NCI-H2171 treated with DMSO at 0.1 percent for 48 hours (cell line): ENCODE measurements at places on chromosomes 3 and 15.

DNA sequence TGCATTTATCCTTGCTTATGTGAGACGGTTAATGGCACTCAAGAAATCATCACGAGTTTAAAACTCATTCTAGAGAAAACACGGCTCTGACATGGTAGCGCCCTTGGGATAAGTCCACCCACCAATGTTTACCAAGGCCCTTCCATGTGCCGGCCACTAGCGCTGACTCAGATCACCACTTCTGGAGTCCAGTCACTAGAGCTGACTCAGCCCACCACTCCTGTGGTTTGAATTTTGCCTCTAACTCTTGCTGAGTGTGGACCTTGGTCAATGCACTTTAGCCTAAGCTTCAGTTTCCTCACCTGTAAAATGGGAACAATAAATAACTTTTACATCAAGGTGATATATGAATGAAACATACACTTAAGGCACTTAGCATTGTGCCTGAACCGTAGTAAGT is 358.4 kb upstream of the PROK2 start:
- DNase-seq: no peak

DNA sequence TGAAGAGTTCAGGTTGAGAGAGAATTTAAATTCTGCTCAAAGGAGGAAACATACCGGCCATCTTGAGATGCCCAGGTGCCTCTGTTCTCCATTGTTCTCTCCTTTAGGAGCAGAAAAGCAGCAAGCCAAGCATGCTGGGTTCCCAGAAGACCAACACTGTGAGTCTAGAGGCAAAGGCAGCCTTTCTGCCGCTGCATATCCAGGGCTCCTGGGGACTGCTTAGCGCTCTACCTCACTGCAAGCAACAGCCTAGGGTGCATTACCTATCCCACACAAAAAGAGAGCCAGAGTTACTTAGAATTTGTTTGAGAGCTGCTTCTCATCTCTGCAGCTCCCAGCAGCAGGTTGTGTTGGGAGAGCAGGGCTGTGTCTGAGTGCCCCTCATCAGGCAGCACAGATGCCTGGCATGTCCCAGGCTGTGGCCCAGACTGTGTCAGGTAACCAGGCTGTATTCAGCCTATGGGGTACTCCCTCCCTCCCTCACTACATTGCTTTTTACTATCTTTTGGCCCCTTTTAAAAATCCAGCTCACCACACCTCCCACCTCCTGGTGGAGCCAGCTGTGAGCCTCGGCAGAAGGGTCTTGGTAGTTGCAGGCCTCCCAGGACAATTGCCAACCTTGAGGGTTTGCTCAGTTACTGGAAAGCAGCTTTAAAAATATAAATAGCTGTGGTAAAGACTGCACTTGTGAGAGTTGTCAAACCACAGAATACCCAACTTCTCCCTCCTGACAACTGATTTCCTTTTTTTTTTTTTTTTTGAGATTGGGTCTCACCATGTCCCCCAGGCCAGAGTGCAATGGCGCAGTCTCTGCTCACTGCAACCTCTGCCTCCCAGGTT is 30.2 kb downstream of the BCL2L10 start:
- DNase-seq: no peak

- no peak for DNase-seq
Observed at GRCh38 chr3:135487261-135487660, 478.3 kb upstream of the PPP2R3A start.

DNA sequence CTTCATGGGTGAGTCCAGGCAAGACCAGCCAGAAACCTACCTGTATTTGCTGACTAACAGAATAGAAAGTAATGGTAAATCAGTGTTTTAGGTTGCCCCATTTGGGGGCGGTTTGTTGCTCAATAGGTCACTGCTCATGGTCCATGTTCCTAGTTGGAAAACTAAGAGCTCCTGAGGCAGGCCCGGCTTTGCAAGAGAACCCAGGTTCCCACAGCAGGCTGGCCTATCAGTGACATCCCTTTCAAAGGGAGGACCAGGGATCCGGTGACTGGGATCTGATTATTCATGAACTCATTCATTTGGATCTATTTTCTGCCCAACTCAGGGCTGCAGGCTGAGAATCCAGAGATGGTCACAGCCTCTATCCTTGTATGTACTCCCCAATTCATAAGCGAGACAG is 163.9 kb downstream of the WNT7A start:
- DNase-seq: no peak

DNA sequence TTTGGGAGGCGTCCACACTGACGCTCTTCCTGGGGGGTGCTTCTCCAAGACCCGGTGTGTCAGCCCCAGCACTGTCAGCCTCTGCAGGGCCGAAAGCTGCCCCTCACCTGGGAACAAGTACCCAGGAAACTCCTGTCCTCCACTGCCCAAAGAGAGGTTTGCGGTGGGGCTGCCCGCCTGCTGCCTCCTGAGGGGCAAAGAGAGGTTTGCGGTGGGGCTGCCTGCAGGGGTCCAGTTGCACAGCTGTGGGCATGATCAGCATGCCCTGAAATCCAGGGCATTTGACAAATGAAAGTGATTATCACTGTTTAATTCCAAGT is 15.1 kb upstream of the SNRPA1 start:
- DNase-seq: no peak
